ENCODE measurements at places on chromosomes 11 and 22.

- DNase-seq, result no peak
Measured at GRCh38 chr11:61756452-61757212, 4.2 kb downstream of the MYRF start.

DNA sequence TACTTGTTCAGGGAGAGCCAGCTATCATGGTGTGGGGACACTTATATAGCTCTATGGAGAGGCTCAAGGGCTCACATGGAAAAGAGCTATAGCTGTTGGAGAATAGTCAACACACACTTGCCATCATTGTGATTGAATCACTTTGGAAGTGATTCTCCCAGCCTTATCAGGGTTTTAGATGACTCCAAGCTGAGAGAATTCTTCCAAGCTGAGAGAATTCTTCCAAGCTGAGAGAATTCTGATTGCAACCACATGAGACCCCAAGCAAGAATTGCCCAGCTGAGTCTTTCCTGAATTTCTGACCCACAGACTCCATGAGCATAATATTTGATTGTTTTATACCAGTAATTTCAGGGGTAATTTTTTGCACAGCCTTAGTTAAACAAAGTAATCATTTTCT is 1318.3 kb upstream of the RAG2 start:
- no peak for DNase-seq

DNA sequence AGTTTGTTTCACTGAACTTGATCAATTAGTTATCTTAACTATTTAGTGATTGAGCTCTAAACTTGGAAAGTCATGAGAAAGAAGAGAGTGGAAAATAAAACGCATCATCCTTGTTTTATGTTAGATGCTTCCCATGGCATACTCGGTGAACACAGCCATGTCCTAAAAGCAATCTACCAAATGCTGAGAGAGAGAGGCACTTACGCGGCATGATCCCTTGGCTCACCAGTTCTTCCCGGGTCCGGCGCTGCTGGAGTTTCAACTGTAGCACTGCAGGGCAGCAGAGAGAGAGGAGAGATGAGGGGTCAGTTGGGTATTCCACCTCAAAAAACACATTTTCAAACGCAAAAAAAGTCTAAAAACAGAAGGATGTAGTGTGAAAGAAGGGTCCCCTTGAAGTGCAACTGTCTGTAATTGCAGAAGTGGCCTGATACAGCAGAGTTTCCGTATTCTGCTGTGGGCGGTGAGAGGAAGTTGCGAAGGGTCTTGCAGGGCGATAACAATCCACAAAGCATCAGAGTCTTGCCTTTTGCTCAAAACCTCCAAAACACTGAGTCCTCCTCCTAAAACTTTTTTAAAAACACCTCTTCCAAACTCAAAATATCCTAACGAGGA is 92.7 kb downstream of the SGSM3 start:
- DNase-seq, result peak; percentile 44

DNA sequence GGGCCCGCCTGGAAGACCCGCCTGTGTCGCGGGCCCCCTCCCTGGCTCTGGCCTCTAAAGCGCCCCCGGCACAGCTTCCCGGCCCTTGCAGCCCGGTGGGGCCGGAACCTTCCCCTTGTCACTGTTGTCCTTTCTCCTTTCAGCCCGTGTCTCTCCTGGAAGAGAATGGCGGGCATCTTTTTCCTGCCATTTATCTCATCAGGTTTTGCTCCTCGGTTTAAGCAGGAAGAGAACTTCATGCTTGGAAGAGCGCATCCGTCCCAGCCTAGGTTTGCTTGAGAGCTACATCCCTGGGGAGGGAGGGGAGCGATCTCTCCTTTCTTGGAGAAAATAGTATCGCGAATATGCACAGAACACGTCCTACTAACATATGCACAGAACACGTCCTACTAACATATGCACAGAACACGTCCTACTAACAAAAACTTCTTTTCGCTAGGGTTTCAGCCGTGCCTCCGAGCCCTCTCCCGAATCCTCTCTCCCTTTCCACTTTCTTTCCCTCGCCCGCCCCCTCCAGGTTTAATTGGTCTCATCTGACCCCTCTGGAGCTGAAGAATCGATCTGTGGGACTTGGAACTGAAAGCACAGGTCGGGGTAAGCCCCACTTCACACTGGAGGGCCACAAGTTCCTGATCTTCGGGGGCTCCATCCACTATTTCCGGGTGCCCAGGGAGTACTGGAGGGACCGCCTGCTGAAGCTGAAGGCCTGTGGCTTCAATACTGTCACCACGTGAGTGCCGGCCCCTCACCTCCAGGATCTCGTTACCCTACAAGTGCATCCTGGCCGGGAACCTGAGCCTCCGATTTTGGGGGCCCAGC is 1.2 kb downstream of the GLB1L3 start:
- no peak for DNase-seq

- no peak for DNase-seq
Measured at GRCh38 chr11:37812281-37812880, 1214.3 kb upstream of the RAG2 start.

GRCh38 chr11:77113382-77114088 is 10.9 kb downstream of the OMP start:
- no peak for DNase-seq

GRCh38 chr11:82117362-82117761 is 616.3 kb downstream of the FAM181B start:
- no peak for DNase-seq

GRCh38 chr11:77127235-77127911 is 673 bp upstream of the MYO7A start:
- peak; percentile 53 for DNase-seq

GRCh38 chr11:111660822-111661221 is 58.6 kb downstream of the SIK2 start:
- no peak for DNase-seq

DNA sequence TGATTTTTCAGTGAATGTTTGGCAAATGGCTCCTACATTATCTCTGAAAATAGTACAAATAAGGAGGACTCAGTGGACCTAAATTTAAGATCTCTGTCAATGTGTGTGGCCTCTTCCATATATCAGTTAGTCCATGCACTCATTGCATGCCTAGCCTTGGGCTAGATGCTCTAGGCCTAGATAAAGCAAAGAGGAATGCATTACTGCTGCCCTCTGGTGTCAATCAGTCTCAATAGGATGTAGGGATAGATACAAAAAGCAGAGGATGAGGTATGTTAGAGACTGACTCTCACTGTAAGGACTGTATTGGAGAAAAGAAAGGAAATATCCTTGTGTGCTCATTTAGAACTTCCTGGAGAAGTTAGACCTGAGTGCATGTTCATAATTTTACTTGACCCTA is 42.0 kb downstream of the MS4A2 start:
- DNase-seq, result no peak

DNA sequence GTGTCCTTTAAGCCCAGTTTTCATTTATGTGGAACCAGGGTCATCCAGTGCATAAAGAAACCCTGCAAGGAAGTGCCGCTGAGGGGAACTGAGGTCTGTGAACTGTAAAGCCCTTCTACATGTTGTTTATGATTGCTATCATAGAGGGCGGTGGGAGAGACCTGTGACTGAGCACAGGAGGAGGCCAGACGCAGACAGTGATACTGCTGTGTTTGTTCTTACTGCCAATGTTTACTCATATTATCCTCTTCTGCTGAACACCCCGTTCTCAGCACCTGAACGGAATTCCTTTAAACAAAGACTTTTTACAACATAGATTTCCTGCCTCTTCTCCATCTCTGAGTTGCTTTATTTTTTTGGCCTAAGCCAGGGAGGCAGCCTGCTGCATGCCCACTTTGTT is 967 bp upstream of the GALNT18 start:
- DNase-seq, result no peak

DNA sequence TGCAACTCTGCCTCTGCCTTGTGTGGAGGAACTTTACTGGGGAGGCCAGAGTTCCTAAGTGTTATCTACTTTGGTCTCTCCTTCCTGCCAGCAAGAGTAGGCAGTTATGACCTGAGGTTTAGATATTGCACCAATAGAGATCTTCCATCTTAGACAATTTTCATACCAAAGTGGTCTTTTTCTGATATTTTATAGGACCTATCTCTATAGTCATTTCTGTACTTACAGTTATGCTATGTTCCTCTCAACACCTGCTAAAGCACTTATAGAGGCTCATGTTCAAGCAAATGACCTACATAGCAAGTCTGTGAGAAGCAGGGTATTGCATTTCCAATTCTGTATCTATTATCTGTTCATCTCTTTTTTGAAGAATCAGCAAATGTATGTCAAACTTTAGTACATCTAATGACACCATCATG is 80.8 kb downstream of the HORMAD2 start:
- no peak for DNase-seq

DNA sequence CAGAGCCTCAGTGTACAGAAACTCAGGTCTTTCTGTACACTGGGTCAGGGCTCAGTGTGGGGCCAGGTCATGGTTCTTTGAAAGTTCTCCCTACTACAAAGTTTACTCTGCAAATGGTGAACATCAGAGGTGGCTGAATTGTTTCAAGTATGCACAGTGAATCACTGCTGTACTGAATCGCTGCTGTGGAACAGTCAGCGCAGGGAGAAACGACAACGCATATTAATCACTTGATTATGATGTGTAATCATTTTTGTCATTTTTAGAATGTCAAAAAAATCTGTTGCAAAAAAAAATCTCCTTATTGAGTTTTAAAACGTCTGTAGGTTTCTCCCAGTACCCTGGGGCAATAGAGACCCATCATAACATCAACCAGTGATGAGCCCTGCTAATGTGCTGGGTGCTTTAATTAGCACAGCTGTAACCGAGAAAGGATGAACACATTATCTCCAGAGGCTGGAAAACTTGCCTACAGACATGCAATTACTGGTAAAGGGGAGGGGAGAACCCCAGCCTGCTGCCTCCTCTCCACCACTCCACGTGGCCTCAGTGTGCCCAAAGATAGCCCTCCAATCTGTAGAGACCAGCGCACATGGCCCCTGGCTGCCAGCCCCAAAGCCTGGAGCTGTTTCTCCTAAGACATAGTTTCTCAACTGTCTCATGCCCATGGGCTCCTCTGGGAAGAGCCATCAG is 12.8 kb downstream of the ARRB1 start:
- DNase-seq, result no peak

DNA sequence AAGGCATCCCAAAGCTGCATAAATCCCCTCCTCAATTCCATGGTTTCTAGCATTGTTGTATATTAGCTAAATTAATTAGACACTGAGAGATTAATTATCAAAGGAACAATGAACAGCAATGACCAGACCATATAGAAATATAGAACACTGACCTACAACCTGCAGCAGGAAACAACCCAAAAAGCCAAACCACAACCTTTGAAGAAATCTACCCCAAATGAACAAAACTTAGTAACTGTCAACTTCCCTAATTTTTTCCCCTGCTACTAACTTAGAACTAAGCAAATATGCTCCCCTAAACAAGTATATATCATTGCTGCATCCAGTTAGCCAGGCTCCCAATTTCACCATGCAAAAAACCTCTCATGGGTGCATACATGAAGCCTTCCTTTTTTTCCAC is 268.0 kb upstream of the ANO3 start:
- DNase-seq, result no peak

DNA sequence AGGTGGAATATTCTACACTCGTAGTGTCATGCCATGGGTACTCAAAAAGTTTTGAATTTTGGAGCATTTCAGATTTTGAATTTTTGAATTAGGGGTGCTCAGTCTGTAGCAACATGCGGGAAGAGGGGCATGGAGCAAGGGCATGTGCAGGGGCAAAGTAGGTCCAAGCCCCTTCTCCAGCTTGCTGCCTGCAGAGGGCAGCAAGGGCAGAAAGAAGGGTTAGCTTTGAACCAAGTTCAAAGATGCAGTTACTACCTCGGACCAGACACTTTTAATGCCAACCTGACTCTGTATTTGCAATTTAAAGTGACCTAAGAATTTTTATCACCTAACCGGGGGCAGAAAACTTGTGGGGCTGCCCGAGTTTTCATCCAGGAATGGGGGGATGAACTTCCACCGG is 68.2 kb downstream of the CD82 start:
- DNase-seq, result no peak

DNA sequence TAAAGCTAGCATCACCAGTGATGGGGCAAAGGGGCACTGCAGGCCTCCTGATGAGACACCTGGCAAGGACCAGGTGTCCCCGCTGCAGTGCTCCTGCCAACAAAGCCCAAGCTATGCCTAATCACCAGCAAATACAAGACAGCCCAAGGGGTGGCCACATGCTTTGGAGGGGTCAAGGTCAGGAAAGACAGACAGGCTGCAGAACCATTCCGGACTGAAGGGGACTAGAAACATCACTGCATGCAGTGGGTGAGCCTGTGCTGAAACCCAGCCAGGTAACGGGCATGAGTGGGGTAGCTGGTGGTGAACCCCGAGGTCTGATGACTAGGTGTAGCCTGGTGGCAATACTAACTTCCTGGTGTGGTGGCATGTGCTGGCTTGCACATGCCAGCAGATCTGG is 111.1 kb downstream of the MED15 start:
- no peak for DNase-seq

DNA sequence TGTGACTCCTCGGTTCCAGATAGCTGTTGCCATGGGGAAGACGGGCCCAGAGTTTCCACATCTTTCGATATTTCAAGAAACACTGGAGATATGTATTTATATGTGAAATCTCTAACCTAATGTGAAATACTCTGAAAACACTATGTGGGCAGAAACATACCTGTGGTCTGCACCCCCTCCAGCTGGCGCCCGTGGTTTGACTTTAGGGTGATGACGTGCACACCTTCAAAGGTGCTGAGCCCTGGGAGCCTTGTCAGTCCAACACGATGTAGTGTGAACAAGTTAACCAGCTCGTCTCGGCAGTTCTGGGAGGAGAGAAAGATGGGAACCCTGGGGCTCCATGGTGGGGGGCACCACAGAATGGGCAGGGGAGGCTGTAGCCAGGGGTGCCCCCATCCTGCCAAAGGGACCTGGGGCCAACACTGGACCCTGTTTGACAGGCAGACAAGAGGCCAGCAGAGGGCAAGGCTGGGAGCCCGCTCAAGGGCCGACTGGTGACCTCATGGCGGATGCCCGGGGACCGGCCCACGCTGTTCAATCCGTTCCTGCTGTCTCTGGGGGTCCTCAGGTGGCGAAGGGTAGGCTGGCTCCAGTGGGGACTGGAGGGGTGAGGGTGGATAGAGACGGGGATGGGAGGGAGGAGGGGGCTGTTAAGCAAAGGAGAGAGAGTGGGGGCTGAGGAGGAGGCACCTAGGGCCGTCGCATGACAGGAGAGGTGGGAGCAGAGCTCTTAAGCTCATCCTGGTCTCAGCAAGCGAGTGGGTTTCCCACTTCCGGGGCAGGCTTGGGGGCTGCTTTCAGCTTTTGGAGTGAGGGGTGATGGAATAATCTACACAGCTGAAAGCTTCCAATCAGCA is 43.8 kb downstream of the TRIOBP start:
- DNase-seq, result no peak

GRCh38 chr11:126488591-126489370 is 133.3 kb downstream of the ST3GAL4 start:
- no peak for DNase-seq

GRCh38 chr11:11969380-11970215 is 38.8 kb downstream of the DKK3 start:
- no peak for DNase-seq

DNA sequence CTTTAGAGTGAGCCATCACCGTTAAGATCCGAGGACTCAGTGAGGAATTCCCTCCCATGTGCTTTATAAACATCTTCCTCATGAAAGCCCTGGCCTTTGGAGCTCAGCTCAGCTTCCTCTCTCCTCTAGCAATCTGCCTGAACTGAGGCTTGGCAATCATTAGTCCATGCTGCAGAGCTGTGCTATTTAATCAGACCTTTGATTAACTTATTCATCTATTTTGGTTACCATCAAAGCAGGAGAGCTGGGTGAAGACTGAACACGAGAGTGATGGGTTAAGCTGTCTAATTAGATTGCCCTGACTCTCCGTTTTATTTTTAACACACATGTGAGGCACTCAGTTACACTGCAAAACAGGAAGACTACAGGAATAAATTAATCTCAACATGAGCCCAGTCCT is 351.3 kb downstream of the LARGE1 start:
- DNase-seq, result no peak

Data from activated CD4-positive, alpha-beta T cell treated with anti-CD3 and anti-CD28 coated beads, Interleukin-2, amount 50 U/mL, for 1 hour (primary cell).